Mononuclear cell (primary cell): ENCODE measurements at places on chromosomes 5 and 9. TPM values are rescaled to one million over a fixed set of nuclear protein-coding genes. Genes with fewer than 3 reads are reported as not detected.

Gene IL3
- not detected for total RNA-seq

Gene CCL19
- total RNA-seq = not detected

Gene CDC26
- 13.2 TPM for total RNA-seq

Gene IL33
- total RNA-seq = not detected

Gene PTGER4
- total RNA-seq = 441 TPM

Gene ANKRD34B
- total RNA-seq = 0.10 TPM

Gene IRX2
- not detected for total RNA-seq

Gene ZNF618
- total RNA-seq = 0.94 TPM

Gene SLC4A9
- 0.10 TPM for total RNA-seq

Gene SIMC1
- 11.5 TPM for total RNA-seq

Gene UNC13B
- 0.31 TPM for total RNA-seq

Gene SNX24
- 1.4 TPM for total RNA-seq

Gene F12
- 0.52 TPM for total RNA-seq

Gene REEP5
- total RNA-seq = 13.1 TPM

Gene PCDHGA3
- total RNA-seq = 0.10 TPM

Gene INSL4
- not detected for total RNA-seq

Gene RORB
- total RNA-seq = 0.10 TPM

Gene FOXI1
- 0.10 TPM for total RNA-seq

Gene PCDHAC1
- total RNA-seq = not detected

Gene RBM18
- 23.2 TPM for total RNA-seq

Gene FAM200C
- 0.10 TPM for total RNA-seq

Gene PCDHB5
- total RNA-seq = 0.10 TPM
